Activated T-cell treated with anti-CD3 and anti-CD28 coated beads, Interleukin-2, amount 50 U/mL, for 1 hour (primary cell): ENCODE measurements at places on chromosomes 12 and 14.

GRCh38 chr12:106101803-106102202 is 37.0 kb downstream of the NUAK1 start:
- no peak for DNase-seq

DNA sequence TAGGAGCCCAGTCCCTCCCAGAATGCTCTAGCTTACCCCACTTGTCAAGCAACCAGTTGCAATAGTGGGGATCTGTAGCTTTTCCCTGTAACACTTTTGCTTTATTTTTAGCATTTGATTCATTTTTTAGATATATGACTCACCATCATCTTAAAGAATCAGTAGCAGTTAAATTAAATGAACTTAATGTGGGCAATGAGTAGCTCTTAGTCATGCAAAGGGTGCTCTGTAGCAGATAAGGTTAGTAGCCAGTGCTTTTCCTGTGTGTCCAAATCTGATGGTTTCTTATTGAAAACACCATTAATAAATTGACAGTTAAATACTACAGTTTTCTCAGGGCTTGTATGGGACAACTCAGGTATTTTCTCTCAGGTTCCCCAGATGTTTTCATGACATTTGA is 311.8 kb downstream of the RERGL start:
- DNase-seq: no peak

DNA sequence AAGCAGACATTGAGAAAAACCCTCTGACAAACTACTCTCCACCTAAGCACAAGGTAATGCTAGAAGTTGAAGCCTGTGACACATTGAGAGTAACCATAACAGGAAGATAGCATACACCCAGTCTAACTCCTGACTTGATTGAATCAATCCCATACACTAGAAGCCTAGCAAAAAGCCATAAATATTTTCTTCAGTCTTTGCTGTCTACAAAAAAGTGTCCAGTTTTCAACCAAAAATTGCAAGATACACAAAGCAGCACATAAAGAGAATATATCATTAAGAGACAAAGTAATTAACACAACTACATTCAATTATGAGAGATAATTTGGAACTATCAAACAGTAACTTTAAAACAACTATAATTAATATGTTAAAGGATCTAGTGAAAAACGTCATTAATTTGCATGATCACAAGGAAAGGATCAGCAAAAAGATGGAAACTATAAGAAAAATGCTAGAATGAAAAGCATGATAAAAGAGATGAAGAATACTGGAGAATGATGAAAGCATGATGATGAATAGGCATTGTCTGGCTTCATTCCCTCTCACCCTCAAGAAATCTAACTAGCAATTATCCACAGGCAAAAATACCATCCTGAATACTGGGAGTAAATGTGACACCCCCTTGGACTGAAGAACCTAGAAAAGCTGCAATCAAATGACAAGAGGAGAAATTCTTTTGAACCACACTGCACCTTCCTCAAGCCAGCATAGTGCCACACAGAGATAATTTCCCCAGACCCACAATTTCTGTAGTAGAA is 119.6 kb downstream of the LLPH start:
- no peak for DNase-seq

GRCh38 chr12:69430942-69431590 is 39.1 kb upstream of the FRS2 start:
- DNase-seq: no peak

GRCh38 chr14:39241637-39242036 is 7.9 kb downstream of the MIA2 start:
- no peak for DNase-seq

- peak; percentile 44 for DNase-seq
Observed at GRCh38 chr12:64625243-64626077, 15.2 kb downstream of the RASSF3 start.

- DNase-seq: no peak
Observed at GRCh38 chr14:99359906-99360305, 87.9 kb upstream of the BCL11B start.

DNA sequence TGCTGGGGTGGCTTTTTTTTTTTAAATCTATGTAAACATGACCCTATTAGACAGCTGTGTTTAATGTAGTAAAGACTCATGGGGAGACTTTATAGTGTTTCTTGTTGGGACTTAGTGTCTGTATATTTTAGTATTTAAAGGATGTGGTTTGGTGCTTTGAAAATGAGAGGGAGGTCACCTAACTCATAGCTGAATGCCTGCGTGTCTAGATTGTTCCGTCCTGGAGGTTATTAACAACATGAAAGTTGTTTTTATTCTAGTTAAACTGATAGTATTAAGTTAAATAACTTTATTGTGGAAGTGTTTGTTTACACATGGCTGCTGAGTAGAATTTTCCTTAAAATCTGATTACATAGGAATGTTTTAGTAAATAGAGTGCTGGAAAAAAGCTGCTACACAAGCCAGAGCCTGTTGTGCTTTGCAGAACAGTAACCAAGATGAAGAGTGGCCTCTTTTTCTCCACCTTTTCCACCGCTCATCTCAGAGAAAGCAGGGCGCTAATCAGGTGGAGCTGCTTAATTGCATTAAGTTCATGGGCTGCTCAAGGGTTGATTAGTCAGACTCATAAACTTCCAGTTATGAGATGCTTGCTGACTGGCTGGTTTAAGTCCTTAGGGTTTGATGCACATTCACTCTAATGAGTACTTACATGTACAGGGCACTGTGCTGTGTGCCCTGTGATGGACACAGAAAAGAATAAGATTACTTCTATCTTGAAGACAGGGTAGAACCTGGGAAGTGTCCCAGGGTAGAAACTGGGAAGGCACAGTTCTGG is 62.7 kb downstream of the FBXO34 start:
- DNase-seq: no peak

DNA sequence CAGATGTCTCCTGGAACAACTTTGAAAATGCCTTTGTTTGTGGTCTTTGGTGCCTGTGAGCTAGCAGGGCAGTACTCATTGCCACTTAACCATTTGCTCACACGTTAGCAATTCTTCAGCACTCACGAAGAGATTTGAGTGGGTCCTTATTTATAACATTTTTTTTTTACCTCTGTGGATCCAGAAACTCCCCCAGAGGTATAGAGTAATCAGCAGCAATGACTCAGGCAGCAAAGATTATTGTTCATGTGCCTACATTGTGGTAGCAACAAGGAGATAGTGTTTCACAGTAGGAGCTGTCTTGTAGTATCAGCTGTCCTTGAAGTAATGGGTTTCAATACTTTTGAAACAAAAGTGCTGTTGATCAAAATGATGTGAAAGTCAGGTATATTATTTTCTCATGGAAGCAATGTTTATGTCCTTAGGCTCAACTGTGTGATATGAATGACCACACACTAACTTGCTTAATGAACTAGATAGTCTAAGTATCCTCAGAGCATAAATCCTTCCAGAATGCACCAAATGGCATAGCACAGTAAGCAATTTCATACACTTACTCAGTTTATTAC is 304.1 kb downstream of the EGLN3 start:
- DNase-seq: no peak

GRCh38 chr12:132516095-132517012 is 26.4 kb downstream of the FBRSL1 start:
- no peak for DNase-seq

DNA sequence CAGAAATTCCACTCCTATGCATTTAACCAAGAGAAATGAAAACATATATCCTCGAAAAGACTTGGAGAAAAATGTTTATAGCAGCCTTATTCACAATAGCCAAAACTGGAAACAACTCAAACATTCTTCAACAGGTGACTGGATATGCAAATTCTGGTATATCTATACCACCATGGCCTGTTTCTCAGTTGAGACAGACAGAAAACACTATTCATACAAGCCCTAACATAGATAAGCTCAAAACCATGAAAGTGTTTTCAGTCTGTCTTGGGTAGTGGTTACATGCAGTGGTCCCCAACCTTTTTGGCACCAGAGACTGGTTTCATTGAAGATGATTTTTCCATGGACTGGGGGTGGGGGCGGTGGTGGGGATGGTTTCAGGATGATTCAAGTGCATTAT is 83.8 kb downstream of the SRGAP1 start:
- DNase-seq: no peak

DNA sequence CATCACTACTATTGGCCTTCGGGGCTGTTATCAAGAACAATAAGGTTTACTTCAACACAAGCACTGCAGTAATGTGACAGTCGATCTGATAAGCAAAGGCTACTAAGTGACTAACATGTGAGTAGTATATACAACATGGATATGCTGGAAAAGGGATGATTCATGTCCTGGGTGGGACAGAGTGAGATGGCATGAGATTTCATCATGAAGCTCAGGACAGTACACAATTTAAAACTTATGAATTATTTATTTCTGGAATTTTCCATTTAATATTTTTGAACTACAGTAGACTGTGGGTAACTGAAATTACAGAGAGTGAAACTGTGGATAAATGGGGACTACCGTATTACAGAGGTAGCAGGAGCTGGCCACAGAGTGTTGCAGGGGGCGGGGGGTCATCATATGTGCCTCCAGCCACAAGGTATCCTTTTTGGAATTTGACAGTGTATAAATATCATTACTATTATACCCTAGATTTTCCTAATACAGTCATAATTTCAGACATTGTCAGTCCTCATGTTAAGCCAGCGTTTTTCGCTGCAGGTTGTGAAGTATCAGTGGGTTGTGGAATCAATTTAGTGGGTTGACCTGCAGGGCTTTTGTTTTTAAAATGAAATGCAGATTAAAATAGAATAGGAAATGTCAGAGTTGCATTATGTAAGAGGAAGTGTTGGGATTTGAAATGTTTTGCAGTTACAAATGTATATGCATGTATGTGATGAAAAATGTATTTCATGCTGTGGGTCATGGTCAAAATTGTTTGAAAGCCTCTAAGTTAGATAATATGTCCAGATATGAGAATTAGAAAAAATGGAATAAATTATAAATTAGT is 148.0 kb upstream of the NUDT4 start:
- DNase-seq: no peak

DNA sequence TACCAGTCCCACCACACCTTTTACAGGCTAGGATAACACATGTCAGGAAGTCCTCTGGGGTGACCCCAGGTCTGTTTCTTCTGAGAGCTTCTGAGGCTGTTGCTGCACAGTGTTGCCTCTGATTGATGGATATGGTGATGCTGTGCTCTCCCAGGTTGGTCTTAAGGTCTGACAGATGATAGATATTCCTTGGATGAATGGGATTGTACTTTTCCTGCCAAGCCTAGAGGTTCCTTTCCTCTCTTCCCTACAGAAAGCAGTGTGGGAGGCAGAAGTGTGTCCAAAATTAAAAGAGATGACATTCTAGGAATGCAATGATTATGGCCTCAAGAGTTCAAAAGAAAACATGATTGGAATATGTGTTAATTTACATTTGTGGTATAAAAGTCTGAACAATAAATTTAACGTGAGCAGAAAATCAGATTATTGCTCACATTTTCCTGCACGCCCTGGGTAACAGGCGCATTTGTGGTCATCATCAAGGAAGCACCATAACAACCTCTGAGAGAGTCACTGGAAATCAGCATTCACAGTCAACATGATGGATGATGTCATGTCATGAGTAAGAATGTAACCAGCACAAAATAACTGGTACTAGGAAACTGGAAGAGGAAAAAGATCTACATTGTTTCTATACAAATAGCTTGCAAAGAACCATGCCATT is 73.7 kb downstream of the BBS10 start:
- no peak for DNase-seq
